LoVo (cell line): ENCODE measurements at places on chromosomes 6 and 20.

GRCh38 chr6:140909625-140910024, 1223.1 kb upstream of the GJE1 start:
- no peak for DNase-seq

DNA sequence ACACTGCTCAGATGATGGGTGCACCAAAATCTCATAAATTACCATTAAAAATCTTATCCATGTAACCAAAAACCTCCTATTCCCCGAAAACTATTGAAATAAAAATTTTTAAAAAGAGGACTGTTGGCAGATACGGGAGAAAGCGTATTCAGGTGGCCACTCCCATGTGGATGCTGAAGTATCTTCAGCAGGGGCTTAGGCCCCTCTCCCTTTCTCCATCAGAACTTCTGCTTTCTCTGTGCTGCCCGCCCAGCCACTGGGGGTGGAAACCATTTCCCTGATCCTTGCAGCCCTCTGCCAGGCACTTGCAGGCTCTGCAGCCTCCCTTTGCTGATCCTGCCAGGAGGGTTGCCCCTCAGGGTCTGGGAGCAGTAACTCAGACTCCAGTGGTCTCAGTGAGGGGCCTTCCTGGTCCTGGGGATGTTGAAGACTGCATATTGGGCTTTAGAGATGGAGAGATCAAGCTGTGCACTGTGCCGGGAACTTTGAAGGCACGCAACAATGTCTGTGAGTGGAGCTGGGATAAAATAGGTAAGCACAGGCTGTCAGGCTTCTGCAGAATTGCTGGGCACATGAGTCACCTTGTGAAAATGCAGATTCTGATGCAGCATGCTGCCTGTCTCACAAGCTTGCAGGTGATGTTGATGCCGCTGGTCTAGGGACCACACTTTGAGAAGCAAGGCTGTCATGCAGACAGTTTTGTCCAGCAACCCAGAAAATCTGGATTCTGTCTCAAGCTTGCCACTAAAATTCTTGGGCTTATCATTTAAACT, 59.6 kb downstream of the SLC24A3 start:
- no peak for DNase-seq

- no peak for DNase-seq
These were observed 33.8 kb downstream of the RRBP1 start for GRCh38 chr20:17648315-17648646.

GRCh38 chr6:170209354-170210025, 81.4 kb downstream of the DLL1 start:
- no peak for DNase-seq

DNA sequence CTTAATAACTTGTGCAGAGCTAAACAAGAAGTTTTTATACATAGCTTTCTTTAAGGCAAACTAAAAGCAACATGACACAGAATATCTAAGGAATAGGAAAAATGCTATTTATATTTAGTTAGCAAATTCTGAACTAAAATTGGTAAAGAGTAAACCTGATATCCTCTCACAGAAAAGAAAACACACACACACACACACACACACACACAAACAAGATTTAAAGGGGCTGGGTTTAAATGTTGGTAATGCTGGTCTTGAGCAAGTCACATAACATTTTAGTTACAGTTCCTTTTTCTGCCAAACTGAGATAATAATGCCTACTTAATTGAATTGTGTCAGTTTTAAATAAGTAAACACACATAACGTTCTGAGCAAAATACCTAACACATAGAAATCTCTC, 1.6 kb downstream of the TRDN start:
- no peak for DNase-seq

DNA sequence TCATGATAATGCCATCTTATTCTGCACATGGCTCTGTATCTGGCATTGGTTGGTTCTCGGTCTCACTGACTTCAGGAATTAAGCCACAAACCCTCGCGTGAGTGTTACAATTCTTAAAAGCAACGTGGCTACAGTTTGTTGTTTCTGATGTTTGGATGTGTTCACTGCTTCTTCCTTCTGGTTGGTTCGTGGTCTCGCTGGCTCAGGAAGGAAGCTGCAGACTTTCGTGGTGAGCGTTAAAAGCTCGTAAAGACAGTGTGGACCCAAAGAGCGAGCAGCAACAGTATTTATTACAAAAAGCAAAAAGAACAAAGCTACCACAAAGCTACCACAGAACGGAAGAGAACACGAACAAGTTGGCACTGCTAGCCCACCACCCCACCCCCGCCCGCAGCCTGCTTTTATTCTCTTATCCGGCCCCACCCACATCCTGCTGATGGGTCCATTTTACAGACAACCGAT, 51.1 kb downstream of the MYLIP start:
- no peak for DNase-seq

DNA sequence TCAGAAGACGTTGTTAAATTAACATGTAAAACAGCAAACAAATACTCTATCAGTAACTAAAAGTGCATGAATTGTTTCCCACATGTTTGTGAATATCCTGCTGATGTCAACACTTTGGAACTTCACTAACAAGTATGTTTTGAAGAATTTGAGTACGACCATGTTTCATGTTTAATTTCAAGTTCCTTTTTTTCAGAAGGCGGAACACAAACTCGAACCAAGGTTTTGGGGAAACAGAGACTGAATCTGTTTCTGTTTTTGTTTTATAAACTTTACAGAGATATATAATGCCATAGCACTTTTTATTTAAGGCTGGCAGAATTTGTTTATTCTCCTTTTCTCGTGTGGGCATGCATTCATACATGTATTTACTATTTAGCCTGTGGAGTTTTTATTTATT, 509.3 kb upstream of the CITED2 start:
- DNase-seq: no peak

GRCh38 chr6:7747433-7747832, 21.5 kb downstream of the BMP6 start:
- no peak for DNase-seq
